ENCODE measurements at places on chromosomes 3 and 15. TPM values are rescaled to one million over a fixed set of nuclear protein-coding genes. Genes with fewer than 3 reads are reported as not detected.
A peak's percentile ranks its signal among the peaks of the same experiment; 100 is the strongest.

- no peak for DNase-seq
- H3K4me1 ChIP-seq = peaks cover 33% of the 10 kb centered on the region
- H3K4me3 ChIP-seq = peak overlapping the region; percentile 55
Observed at GRCh38 chr3:27723815-27724458, 1.8 kb upstream of the EOMES start.

DNA sequence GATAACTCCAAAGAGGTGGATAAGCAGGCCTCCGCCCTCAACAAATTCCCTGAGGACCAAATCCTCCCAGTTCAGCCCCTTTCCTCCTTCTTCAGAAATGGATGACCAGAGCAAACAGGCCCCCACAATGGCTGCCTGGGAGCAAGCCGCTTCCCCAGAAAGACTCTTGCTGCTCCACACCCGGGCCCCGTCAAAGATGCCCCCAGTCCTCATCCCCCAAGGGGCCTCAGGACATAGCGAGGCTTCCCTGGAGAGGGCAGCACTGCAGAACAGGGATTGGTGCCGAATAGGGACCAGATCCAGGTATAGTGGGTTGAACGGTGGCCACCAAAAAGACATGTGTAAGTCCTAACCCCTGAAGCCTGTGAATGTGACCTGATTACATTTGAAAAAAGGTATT lies 502.3 kb downstream of the SHQ1 start:
- no peak overlapping the region for H3K4me3 ChIP-seq
- H3K4me1 ChIP-seq = peaks cover 69% of the 10 kb centered on the region
- H3K27me3 ChIP-seq = no peaks in the 10 kb centered on the region
- no peak for DNase-seq

DNA sequence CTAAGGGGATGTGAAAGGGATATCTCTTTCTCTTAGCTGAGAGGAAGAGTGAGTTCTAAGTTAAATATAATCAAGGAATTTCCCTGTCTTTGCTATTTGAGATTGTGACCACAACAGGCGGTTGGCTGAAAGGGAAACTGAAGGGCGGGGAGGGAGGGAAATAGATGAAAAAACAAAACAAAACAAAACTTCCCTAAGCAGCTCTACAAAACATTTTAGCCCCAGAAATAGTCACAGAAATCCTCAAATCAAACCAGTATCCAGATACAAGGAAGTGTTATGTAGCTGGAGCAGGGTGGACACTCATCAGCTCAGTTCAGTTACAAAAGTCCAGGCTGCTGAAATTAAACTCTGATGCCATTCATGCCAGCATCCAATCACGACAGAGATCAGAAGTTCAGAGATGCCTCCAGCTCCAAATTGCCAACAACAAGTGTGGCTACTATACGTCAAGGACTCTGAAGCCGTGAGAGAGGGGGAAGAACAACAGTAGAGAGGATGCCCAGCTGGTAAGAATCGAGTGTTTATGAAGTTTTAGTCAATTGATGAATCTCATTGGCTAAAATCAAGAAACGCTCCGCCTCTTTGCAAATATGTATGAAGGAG lies 319 bp upstream of the TP63 start:
- DNase-seq = peak; percentile 28
- H3K4me3 ChIP-seq = no peak overlapping the region
- H3K27ac ChIP-seq = no peak overlapping the region
- H3K4me1 ChIP-seq = peaks cover 11% of the 10 kb centered on the region
- H3K36me3 ChIP-seq = no peaks in the 10 kb centered on the region

- no peak overlapping the region for H3K4me3 ChIP-seq
- DNase-seq = no peak
- H3K4me1 ChIP-seq = no peaks in the 10 kb centered on the region
- H3K27ac ChIP-seq = no peak overlapping the region
Observed at GRCh38 chr15:36426691-36427090, 152.7 kb upstream of the CDIN1 start.

DNA sequence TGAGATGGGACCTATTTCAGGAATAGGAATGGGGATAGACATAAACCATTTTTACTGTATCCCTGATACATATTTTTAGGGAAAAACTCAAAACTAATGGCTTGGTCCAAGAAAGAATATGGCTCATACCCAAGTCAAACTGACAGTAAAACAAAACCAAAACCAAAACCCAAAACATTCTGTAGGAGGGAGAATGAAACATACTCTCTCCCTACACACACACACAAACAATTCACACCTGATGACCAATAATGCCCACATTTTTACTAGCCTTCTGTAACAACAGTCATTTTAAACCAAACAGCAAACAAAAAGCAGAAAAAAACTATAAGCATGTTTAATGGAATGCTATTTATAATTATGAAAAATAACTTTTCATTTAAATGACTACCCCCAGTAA lies 74.9 kb downstream of the NBEAL2 start:
- no peak overlapping the region for H3K4me3 ChIP-seq
- H3K4me1 ChIP-seq = peaks cover 39% of the 10 kb centered on the region
- no peaks in the 10 kb centered on the region for H3K27me3 ChIP-seq
- H3K36me3 ChIP-seq = peaks cover 24% of the 10 kb centered on the region
- DNase-seq = no peak
- no peak overlapping the region for H3K27ac ChIP-seq

DNA sequence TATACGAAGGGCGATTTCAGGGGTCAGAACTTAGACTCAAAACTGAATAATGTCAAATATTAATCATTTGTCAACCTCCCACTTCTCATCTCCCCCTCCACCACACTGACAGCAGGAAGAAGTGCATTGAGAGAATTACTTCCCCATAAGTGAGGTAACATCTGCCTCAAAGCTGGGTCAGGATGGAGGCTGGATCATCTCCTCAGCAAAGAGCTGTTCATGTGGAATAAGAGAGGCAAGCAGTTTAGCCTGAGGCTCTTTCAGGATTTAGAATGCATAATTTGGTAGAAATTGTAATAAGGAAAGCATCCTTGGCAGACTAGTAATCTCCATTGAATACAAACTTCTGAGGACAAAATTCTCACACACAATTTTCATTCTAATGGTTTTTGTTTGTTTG lies 512.1 kb downstream of the ROBO1 start:
- H3K27ac ChIP-seq = no peak overlapping the region
- H3K4me3 ChIP-seq = no peak overlapping the region
- H3K27me3 ChIP-seq = no peaks in the 10 kb centered on the region
- DNase-seq = no peak
- H3K36me3 ChIP-seq = no peaks in the 10 kb centered on the region

GRCh38 chr3:195802261-195802701 lies 9.4 kb downstream of the MUC4 start:
- peak overlapping the region; percentile 28 for H3K4me3 ChIP-seq
- H3K27ac ChIP-seq = no peak overlapping the region
- peak; percentile 67 for DNase-seq

DNA sequence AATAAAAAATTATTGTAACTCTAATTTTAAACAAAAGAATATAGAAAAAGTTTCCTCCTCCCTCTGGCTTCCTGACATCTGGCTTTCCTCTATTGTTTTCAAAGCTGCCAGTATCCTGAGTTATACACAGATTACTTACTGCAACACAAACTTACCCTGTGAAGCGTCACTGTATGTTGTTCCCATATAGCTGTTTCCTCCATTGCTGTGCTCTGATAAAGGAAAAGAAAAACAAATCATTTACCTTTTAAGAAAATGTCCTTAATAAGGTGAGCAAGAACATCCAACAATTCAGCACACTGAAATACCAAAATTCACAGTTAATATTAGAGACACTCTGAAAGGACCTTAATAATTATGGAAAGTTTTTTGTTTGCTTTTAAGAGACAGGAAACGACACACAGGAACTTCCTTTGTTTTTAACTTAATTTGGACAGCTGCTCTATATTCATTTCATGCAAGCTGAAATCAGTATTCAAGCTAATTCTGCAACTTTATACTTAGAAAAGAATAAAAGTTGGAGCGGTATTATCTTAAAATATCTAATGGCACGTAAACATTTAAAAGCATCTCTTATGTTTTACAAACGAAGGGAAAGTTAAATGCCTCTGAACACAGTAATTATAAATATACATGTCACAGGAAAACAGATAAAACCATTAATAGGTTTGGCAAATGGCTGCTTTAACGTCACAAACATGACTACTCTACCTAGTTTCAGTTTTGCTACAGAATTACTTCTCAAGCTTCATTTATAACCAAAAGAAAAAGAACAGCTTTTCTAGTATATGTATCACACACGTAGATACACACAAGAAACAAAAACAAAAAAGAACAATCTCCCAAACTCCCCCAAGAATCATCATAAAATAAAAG lies 21.5 kb downstream of the TJP1 start:
- no peaks in the 10 kb centered on the region for H3K4me1 ChIP-seq
- DNase-seq = no peak
- peaks cover 41% of the 10 kb centered on the region for H3K27me3 ChIP-seq
- H3K27ac ChIP-seq = no peak overlapping the region
- no peaks in the 10 kb centered on the region for H3K36me3 ChIP-seq
- H3K4me3 ChIP-seq = no peak overlapping the region

DNA sequence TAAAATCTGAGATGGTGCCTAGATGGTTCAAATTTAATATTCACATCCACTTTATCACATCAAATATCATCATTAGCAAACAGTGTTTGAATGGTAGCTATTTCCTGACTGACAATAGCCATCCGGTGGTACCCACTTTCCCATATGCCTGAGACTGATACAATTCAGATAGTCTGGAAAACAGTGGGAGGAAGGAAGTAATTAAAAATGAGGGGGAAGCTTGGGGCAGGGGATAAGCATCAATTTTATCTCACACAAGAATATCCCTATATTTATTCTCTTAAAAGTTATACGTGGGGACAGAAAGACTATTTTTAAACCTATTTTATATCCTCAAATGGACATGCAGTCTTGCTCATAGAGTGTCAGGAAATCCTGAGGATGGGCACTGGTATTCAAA lies 122.5 kb upstream of the GAP43 start:
- peaks cover 5% of the 10 kb centered on the region for H3K27me3 ChIP-seq
- DNase-seq = no peak
- H3K27ac ChIP-seq = no peak overlapping the region

- H3K36me3 ChIP-seq = no peaks in the 10 kb centered on the region
- no peak overlapping the region for H3K4me3 ChIP-seq
- H3K27ac ChIP-seq = no peak overlapping the region
- H3K4me1 ChIP-seq = no peaks in the 10 kb centered on the region
- DNase-seq = no peak
- peaks cover 4% of the 10 kb centered on the region for H3K27me3 ChIP-seq
Observed at GRCh38 chr15:87213626-87214025, 1042.9 kb downstream of the NTRK3 start.

The TMF1 gene
- 25.2 TPM for total RNA-seq

The A4GNT gene
- not detected for total RNA-seq

The ITGB5 gene
- total RNA-seq = 0.31 TPM

The CLRN1 gene
- not detected for total RNA-seq
